AG04450 (cell line): ENCODE measurements at places on chromosomes 4 and X.

DNA sequence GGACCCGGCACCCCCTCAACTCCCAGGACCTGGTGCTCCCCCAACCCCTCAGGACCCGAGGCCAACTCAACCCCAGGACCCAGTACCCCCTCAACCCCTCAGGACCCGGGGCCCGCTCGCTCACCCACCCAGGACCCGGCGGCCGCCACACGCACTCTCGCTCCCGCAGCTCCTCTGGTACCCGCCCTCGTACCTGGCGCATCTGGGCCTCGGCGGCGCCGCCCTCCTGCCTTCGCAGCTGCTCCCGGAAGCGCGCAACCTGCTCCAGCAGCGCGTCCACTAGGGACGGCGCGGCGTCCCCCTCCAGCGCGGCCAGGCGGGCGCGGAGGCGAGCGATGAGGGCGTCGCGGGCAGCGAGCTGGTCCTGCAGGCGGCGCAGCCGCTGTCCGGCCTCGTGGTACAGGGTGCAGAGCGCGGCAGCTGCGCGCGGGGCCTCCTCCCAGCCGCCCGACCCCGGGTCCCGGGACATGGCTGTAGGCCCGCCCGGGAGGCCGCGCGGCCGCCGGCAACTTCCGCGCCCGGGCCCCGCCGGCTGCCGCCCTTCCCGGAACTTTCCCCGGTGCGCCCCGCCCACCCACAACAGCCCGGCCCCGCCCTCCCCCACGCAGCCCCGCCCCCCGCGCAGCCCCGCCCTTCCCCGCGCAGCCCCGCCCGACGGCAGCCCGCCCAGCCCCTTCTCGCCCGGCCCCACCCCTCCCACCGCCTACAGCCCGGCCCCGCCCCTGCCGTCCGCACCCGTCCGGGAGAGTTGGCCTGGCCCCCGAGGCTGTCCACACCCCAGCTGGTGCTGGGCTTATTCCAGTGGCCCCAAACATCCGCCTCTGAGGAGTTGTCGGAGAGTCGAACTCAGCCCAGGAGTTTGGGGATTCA, at the start of gene TNIP2:
Gene TNIP2, minus strand, starts transcription at position 516 of the 870 bp plus-strand sequence. Its CDS starts 47 bp downstream, at position 469.
- peak; percentile 29 for DNase-seq

- no peak for DNase-seq
These were observed 34.7 kb upstream of the NYX start for GRCh38 chrX:41412261-41413081.

DNA sequence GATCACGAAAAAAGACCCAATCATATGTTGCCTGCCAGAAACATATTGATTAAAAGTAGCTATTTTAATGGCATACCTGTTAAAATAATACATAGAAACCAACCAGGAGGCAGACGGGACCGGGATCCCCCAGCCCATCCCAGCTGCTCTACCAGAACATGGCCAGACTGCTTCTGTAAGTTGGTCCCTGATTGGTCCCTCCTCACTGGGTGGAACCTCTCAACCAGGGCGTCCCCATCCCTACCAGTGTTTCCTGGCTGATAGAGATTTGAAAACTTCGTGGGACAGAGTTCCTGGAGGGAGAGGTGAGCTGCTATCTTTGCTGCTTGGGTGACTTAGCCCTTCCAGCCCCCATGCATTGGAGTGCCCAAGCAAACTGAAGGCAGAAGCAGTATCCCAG, 256.2 kb downstream of the TRAM1L1 start:
- DNase-seq: no peak

- DNase-seq: no peak
These were observed 1.7 kb downstream of the PPP2R2C start for GRCh38 chr4:6470502-6471306.

GRCh38 chrX:147779173-147779572, 132.5 kb upstream of the FMR1 start:
- DNase-seq: no peak

DNA sequence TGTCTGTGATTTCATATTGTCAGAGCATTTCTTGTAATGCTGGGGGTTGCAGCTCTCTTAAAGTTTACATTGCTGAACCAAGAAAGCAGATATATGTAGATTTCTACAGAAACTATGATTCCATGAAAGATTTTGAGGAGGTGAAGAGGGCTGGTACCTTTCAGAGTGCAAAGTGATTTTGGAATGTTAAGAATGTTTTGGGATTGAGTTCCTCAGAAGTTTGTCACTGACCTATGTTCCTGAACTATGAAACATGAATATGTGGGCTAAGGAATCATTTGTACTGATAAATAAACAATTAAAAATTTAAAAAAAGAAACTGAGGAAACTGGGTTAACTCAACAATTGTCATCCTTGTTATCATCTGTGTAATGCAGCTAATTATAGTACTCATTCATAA, 12.3 kb upstream of the CHIC2 start:
- no peak for DNase-seq

DNA sequence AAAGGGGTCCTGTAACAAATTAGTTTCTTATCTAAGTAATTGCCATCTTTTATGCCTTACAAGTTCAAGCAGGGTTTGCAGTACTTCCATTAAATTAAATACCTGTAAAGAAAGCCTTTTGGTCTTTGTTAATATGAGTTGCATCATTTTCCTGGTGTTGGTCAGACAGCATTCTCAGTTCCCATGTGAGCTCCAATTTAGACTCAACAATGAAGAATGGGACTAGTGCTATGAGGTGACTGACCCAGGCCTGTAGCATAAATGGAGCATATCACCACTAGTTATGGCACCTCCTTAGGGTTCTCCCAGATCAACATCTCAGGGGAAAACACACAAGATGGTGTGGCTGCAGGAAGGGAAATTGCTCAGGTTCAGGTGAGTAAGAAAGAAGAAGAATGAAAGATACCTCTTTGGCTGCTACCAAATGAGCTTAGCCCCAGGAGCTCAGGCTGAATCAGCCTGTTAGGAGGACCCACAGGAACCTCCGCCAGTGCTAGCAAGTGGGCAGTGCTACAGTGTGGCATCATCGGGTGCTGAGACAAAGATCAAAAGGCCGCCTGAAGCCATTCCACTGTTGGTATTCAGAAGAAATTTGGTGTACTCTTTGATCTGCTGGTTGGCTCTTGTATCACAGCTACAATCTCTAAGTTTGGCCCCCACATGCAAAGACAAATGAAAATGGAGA, 1.8 kb downstream of the TTC29 start:
- no peak for DNase-seq

DNA sequence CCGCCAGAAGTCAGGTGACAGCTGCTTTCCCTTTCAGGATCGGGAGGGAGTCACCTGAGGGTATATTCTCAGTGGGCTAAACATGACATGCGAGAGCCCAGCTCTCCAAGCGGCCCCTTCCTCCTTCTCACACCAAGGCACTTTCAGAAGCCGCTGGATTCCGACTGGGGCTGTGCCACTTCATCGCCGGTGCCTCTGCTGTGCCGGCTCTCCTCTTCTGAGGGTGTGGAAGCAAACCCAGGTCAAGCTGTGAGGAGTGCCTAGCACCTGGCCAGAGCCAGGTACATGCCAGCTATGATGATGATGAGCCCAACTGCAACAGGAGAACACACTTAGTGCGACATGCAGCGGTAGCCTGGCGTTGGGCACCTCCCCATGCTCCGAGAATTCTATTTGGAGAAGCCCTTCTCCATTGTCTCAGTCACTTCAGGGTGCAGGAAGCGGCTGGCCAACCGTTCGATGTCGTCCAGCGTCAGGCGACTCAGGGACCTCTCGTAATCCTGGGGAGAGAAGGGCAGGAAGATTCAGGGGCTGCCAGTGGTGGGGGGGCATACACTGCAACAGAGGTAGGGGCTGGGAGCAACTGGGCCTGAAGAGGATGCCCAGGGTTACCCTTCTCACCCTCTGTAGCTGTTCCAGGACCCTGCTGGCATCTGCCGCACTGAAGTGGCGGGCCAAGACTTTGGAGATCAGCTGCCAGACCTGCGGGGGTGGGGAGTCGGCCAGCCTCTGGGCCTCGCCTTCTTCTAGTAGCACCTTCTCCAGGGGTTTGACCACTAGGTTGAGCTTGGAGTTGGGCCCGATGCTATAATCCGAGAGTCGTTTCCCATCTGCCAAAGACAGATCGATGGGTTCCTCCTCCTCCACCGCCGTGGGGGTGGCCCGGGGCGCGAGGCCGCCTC, 1.0 kb downstream of the UBL4A start:
- no peak for DNase-seq

GRCh38 chrX:87265518-87265917, 252.1 kb upstream of the KLHL4 start:
- DNase-seq: no peak

DNA sequence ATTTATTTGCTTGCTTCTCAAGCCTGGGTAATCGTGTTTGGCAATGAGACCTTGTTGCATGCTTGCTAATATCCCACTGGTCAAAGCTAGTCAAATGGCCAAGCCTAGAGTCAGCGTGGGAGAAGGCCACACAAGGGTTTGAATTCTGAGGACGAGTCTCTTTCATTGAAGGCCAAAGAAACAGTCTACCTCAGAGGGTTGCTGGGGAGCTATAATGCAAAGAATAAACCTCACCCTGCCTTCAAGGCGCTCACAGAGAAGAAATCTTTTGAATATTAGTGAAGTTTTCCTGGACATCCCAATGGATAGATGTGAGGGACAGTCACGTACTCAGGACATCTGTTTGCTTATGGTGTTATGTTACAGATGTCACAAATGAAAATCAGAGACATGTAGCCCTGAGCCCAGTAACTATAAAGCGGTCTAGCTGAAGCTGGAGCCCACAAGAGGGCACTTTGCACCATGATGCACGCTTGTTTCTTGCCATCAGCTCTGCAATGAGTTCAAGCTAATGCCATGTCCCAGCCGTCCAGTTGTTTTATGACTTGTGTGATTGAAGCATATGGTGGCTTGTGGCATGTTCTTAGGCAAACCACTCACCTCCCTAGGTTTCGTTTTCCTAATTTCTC, 1.1 kb upstream of the TLR3 start:
- DNase-seq: no peak
